ENCODE measurements at places on chromosomes 3 and 15.
A peak's percentile ranks its signal among the peaks of the same experiment; 100 is the strongest.

DNA sequence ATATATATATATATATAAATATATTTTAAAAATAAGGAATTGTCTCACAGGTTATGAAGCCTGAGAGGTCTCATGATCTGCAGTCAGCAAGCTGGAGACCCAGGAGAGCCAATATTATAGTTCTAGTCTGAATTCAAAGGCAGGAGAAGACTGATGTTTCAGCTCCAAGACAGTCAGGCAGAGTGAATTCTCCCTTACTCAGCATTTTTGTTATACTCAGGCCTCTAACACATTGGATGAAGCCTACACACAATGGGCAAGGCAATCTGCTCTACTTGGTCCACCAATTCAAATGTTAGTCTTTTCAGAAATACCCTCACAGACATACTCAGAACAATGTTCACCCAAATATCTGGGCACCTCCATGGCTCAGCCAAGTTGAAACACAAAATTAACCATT, 157.2 kb downstream of the GOLIM4 start:
- no peak for DNase-seq

DNA sequence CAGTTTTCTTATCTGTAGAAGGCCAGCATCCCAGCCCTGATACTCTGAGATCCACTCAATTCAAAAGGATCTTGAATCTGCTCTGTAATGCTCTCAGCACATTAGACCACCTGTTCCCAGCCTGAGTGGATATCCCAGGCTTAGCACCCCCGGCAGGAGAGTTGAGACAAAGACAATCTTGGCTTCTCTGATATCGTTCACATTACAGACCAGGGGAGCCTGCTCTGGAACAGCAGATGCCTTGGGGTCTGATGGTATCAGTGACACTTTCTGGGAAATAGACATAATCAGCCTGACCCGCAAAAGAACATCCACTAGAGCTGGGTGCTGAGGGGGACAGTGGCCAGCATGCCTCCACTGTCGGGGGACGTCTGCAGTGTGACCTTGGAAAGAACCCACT, 70.6 kb downstream of the BDH1 start:
- no peak for DNase-seq

DNA sequence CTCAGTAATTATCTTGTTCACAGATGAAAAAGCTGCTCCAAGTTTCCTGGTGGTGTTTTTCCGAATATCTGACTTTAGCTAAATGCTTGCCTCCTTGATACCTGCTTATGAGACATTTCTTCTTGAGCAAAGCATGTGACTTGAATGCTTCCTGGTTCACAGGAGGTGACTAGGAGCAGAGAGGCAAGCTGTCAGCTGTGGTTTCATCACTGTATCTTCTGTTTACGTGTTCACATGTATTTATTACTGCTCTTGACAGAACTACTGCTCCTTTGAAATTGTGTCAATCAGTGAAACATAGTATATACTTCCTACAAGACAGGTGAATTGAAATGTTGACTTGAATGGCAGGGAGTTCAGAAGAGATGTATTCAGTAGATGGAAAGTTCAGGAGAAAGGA, 8.9 kb upstream of the SPPL2A start:
- DNase-seq: no peak

DNA sequence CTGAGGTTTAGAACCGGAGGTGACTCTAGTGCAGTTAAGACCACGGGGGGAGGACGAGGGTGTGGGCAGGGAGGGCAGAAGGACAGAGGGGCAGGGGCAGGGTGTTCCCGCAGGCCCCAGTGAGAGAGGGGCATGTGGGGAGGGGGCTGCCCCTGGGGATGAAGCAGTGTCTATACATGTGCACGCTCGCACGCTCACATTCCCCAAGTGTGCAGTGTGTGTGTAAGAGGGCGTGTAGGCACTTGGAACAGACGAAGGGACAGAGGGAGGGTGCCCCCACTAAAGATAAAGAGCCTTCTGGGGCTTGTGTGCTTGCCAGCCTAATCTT, 69.5 kb upstream of the MEF2A start:
- no peak for DNase-seq

DNA sequence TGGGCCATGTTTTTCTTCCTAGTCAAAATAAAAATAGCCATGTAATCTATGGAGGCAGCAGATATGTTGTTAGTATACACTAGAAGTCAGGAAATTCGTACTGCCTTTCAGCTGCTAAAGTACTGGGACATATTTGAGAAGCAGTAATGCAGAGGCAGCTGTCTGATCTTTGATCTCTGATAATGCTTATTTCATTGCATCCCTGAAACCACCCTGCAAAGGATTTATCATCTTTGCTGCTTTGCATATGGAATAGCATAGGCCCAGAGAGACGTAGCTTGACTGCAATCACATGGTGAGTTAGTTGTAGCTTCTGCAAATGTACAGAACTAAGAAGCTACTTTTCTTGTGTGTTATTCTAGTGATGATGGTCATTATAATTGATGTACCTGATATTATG, 52.4 kb downstream of the RBM6 start:
- DNase-seq: no peak

GRCh38 chr3:3107858-3108257, 2.3 kb downstream of the IL5RA start:
- no peak for DNase-seq

- no peak for DNase-seq
Measured at GRCh38 chr3:171782617-171783016, 27.7 kb downstream of the PLD1 start.

DNA sequence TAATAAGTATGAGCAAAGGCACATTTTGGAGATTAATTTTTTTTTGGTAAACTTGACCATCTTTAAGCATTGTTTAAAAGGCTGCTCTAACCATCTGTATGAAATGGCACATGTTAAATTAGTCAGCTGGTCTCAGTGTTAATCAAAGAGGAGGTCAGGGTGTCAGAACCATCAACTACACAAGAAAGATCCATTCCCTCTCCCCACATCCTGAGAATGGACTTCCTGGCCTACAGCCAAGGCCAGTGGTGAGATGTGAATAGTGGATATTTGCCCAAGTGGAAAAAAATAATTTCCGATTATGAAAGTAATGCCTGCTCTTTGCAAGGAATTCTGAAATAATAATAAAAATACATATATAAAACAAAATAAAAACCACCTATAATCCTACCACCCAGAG, 641.7 kb downstream of the NR2F2 start:
- DNase-seq: no peak

DNA sequence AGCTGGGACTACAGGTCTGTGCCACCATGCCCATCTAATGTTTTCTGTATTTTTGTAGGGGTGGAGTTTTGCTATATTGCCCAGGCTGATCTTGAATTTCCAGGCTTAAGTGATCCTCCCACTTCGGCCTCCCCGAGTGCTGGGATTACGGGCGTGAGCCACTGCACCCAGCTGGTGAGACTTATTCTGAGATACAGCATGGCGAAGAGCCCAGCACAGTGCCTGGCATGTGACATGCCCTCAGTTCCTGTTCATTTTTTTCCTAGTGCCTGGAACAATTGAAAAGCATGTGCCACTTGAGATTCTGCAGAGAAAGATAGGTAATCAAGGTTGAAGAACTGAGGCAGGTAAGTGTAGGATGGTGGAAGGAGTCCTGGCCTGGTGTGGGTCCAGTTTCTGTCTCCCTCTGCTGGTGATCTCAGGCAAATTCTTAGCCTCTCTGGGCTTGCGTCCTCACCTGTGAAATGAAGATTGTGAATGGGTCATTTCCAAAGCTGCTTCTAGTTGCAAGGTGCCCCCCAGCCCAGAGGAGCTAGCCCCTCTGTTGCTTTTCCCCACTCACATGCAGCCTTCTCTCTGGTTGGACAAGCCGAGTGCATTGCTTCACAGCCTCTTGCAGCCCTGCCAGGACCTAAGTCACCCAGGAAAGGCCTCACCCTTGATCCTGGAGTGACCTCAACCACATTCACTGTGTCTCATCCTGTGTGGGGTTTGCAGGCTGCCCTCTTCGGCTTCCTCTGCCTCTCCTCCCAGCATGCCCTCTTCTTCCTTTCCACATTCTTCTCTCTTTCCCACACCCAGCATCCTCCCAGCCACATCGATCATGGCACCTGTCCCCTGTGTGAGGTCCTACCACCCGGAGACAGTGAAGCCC, 4.3 kb upstream of the RHCG start:
- no peak for DNase-seq

DNA sequence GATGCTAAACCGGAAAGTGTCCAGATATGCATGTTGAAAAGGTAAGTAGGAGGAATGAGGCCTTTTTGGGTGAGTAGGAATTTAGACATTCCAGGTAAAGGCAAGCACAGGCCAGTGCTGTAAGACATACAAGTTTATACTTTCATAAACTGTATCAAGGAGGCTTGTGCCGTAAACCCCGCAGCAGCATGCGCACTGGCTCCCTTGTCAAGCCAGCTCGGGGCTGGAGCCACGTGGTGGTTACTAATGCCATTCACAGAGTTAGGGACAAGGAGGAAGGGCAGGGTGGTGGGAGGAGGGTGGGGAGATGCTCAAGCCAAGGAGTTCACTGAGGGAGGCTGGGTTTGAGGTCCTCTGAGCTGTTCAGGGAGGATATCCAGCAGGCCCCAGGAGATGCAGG, 35.8 kb downstream of the PLD1 start:
- no peak for DNase-seq

GRCh38 chr3:53160660-53161449, at the start of gene PRKCD:
Gene PRKCD, plus strand, starts transcription at chr3:53161209. Its CDS starts 17,214 bp downstream, at chr3:53178423.
- no peak for DNase-seq

GRCh38 chr3:2099028-2099671, 484 bp downstream of the CNTN4 start:
- peak; percentile 56 for DNase-seq

GRCh38 chr3:140347151-140347550, 330.7 kb upstream of the TRIM42 start:
- no peak for DNase-seq

GRCh38 chr3:129429080-129429451, 630 bp upstream of the EFCAB12 start:
- DNase-seq: no peak

DNA sequence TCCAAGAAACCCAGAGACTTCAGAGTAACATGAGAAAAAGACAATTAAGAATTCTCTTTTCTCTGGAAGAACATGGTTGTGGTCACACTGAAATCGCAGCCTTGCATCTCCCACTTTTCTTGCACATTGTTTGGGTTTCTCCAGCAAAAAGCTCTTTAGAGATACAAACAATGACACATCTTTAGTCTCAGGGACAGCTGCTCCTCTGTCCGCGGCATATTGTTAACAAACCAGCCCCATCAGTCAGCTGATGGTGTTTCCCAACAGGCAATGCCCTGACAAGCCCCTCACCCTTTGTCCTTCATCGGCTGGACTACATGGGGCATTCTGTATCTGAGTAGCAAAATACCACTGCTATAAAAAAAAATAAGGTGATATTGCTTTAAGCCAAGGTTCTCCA, 53.4 kb downstream of the UMPS start:
- no peak for DNase-seq

Measured in left renal cortex interstitium (tissue), 4 donors.